ENCODE measurements at places on chromosomes 12 and 14.

DNA sequence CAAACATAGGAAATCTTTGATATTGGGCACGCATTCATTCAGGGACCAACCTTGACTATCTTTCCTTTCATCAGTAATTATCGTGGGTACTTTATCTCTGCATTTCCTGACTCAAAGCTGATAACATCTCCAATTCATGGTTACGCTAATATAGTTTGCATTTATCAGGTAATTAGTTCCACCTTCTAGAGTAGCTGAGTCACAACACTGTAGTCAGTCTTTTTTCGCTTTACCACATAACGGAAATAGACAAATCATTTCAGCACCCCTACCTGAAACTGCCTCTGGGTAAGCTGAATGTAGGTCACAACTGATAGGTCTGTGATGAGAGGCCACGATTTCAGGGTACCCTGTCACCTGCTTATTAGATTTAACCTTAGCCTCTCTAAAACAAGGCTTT, 36.7 kb upstream of the IL22 start:
- DNase-seq, result no peak

DNA sequence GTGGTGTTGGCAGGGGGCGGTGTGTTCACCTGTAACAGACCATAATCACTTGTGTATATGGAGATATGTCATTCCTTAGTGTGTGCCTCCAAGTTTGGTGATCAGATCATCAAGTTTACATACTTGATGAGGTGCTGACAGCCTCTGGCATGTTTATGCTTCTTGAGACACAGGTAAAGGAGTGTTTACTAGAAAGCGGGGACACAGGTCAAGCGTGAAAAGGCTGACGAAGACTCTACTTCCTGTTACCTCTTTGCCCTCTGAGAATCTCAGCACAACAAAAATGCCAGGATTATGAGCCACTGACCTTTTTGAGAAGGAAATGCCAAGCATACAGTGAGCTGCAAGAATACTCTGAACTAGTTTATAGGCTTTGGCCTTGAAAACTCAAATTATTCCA, 29.6 kb downstream of the PRDM4 start:
- DNase-seq, result no peak

- DNase-seq, result no peak
Measured at GRCh38 chr14:95104911-95105310, 52.4 kb downstream of the DICER1 start.

DNA sequence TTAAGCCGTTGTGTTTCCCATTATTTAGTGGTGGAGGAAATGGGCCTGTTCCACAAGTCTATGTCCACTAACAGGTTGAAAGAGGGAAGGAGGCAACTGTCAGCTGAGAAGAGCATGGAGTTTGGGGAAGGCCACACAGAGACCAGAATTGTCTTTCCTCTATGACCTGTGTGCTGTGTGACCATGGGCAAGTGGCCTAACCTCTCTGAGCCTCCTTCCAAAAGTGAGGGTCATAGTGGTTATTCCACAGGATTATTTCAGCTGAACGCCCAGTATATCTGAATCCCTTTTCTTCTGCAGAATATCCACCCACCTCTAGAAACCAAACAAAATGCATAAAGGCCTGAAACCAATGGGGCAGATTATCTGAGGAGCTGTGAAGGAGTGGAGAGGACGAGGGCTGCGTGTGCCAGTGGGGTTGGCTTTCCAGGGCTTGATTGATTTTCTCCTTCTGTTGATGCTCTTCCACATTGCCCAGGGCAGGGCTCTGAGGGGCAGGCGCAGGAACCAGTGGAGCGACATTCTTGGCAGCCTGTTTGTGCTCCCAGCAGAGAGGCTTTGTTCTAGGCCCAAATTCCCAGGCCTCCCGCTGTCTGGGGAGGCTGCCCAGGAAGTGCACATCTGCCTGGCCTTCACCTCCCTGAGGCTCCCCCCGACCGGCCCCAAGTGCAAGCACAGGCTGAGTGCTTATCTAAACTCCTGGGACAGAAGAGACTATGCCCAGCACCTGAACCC, 452.7 kb downstream of the BCL11B start:
- DNase-seq, result no peak

GRCh38 chr12:15411842-15412241, 89.5 kb downstream of the PTPRO start:
- DNase-seq, result no peak

GRCh38 chr12:59164991-59165718, 244.9 kb upstream of the LRIG3 start:
- no peak for DNase-seq

- no peak for DNase-seq
Measured at GRCh38 chr12:15049461-15050153, 76.8 kb downstream of the PDE6H start.

Data from keratinocyte (primary cell).